ENCODE measurements at places on chromosomes 16 and 17.

DNA sequence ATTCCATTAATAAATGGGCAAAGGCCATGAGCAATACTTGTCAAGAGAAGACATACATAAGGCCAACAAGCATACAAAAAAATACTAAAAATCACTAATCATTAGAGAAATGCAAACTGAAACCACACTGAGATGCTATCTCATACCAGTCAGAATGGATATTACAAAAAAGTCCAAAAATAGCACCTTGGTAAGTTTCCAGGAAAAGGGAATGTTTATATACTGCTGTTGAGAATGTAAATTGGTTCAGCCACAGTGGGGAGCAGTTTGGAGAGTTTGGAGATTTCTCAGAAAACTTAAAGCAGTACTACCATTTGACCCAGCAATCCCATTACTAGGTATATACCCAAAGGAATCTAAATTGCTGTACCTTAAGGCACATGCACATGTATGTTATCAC, 467.7 kb downstream of the CDH11 start:
- DNase-seq: no peak

DNA sequence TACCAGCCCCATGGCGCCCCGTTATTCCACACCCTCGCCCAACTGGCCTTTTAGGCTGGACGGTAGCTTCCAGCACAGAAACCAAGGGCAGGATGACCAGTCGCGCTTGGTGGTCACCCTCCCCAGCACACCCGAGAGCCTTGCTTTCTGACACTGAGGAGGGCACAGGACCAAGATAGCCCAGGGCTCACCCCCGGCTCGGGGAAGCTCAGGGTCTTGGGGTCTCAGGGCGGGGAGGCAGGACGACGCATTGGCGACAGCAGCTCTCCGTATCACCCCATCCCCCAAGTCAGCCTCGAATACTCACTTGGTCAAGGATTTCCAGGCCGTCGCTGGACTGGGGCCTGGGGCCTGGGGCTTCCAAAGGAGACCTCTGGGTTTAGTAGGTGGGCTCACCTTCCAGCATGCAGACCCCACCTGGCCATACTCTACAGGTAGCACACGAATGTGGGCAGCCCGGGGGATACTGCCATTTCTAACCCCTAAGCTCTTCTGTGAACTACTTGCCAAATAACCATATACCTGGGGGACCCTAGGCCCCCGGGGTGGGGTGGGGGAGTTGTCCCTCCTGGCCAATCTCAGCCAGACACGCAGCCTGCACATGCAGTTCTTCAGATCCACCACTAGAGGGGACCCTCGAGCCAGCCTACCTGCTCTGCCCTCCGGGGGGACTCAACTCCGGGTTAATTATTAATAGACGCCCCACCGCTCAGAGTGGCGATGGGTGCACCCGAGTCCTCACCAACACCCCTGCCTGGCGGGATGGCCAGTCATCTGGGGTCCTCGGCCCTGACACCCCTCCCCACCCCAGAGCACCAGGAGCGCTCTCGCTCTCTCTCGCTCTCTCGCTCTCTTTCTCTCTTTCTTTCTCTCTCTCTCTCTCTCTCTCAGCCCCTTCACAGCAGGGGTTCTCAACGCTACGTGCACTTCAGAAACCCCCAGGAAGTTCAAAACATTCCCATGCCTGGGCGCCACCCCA, 30.0 kb downstream of the TBC1D16 start:
- peak; percentile 60 for DNase-seq

DNA sequence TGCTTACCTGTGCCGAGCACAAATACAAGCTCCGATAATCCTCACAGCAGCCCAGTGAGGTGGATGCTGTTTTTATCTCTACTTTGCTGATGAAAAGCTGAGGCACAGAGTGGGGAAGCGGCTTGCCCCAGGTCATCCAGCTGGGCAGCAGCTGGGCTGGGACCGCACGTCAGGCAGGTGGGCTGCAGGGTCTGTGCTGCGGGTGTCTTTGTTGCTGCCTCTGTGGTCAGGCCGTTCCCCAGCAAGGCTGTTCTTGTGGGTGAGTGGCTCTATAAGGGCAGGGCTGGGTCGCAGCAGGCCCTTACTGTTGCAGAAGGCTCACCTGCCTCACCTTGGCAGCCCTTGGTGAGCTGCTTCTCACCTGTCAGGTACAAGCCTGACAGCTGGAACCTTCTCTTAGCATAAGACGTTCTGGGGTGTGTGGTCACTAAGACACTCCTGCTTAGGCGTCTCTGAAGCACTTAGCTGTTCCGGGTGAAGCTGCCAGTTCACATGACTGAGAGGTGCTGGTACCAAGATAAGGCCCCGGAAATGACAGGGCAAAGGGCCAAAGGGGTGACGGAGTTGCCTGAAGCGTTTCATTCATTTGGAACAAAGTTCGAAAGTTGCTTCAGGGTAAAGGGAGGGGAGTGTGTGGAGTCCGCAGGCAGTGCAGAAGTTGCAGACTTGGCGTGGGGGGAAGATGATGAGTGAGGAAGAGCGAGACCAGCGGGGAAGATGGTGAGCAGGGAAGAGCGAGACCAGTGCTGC, 17.4 kb downstream of the IRF8 start:
- no peak for DNase-seq

GRCh38 chr16:87694441-87695125, 71.2 kb downstream of the KLHDC4 start:
- DNase-seq: no peak

DNA sequence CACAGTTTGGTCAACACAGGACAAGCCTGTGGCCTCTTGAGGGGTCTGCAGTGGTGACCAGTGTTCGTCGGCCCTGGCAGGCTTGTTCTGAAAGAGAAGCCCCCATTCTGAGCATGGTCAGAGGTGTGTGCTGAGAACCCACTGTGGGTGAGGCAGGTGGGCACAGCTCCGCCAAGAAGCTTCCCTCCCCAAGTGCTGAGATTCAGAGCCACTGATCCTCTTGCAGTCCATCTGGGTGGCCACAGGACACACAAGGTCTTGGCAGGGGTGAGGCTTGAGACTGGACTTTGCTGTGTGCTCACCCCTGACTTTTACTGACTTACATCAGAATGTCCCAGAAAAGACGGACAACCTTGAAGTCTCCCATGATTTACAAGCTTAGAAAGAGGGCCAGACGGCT, 18.7 kb downstream of the MPRIP start:
- no peak for DNase-seq

GRCh38 chr16:82703871-82704768, 77.4 kb downstream of the CDH13 start:
- DNase-seq: no peak

DNA sequence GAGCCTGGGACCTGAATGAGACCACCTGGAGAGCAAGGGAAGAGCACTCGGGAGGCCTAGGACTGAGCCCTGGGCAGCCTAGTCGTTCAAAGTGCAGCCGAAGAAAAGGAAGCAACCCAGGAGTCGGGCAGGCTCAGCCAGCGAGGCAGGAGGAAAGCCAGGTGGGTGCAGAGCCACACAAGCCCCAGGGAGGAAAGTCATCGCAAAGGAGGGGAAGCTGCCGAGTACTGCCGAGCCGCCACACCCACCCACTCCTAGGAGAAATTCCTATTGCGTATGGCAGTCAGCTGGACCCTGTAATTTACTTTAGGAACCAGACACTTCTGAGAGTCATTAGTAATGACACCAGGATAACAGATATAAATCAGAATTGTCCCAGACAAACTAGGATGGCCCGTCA, 187.6 kb downstream of the KATNIP start:
- DNase-seq: no peak

- no peak for DNase-seq
Measured at GRCh38 chr17:80573701-80574100, 29.1 kb downstream of the RPTOR start.

GRCh38 chr17:73137376-73137775, 27.4 kb upstream of the SSTR2 start:
- no peak for DNase-seq

DNA sequence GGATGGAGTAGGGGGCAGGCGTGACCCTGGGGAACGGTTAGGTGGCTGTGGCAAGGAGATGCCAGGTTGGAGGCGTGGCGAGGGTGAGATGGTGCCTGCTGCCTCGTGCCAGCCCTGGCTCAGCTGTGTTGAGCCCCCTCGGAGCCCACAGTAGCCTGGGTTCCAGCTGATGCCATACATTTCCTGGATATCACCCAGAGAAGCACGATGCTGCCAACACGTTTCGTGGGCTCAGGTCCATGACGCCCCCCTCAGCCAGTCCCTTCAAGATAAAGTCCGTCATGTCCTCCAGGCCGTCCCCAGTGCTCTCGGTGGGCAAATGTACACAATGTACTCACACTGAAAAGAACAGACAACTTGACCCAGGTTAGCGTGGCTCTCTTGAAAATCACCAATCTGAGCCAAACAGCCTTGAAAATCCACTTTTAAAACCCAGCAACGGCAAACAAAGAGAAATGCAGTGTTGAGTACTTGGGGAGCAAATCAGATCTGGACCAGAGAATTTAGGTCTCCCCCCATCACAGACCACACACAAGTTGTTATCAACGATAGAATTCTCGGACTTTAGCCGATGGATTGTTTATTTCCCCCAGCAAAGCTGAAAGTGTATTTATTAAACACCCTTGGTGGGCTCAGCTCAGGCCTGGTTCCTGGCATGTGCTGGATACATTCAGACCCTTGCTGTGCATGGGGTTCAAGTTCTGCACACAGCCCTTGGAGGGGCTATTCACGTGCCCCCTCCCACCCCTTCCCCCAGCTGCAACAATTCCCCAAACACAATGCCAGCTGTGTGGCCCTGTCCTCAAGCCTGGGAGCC, 102.8 kb upstream of the PLCG2 start:
- DNase-seq: no peak

DNA sequence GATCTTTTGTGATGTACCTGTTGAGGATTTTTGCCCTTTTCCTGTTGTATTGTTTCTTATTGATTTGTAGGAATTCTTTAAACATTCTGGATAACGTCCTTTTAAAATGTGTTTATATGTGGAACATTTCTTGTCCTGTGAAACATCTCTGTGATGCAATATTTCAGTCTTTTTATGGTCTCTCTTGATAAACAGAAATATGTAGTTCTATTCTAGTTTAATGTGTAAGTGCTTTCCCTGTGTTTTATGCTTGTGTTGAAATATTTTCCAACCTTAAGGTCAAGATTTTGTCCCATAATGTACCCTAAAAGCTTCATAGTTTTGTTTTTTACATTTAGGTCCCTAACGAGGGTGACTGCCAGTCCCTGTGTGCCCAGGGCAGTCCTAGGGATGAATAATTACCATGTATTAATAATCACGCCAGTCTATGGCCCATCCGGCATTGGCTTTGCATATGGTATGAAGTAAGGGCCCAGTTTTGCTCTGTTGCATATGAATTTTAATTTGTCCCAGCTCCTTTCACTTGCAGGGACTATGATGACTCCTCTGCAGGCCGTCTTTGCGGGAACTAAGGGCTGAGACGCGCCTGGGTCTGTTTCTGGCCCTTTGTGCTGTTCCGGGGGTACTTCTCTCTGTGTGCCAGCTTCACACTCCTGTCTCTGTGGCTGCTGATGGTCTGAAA, 44.2 kb downstream of the RPTOR start:
- no peak for DNase-seq

DNA sequence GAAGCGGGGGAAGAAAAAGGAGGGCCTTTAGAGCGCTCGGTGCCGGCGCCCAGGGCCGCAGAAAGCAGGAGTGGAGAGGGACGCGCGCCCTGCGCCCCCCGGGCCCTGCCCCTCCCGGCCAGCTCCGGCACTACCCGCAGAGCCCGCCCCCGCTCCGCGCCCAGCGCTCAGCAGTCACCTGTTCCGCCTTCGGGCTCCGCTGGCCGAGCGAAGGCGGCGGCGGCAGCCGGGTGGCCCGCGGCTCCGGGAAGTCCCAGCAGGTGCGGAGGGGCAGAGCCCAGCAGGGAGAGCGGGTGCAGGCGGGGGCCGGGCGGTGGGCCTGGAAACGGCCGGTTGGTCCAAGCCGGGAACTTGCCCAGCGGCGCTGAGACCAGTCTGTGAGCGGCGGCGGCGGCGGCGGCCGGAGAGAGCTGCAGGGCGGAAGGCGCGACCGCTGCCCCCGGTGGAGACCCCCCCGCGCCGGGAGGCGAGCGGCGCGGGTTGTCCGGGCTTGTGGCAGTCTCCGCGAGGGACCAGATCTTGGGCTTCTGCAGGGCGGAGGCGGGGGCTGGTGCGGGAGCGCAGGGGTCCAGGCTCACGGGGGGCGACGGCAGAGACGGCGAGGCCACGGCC, 2.2 kb downstream of the IRX3 start:
- DNase-seq: no peak

- no peak for DNase-seq
Measured at GRCh38 chr16:57009643-57010170, 20.4 kb downstream of the NLRC5 start.

GRCh38 chr17:17812211-17813054, 24.4 kb downstream of the SREBF1 start:
- peak; percentile 62 for DNase-seq

DNA sequence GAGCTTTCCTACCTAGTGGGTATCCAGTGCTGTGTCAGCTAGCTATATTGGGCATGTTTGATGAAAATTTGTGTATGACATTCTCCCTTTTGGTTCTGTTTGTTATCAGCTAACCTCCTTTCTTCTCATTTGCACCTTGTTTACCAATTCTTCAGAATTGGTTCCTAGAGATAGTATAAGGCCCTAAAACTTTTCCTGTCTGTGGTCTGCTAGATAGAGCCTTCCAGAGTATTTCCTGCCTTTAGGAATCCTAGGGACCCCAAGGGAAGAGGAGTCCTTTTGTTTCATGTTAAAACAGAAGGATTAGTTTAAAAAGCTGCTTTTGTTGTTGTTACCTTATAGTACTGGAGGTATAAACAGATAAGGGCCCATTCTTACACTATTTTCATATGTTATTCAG, 11.5 kb downstream of the MAP3K3 start:
- DNase-seq: no peak

GRCh38 chr16:15961060-15961511, 11.7 kb downstream of the ABCC1 start:
- peak; percentile 77 for DNase-seq

GRCh38 chr16:85483424-85483823, 129.7 kb upstream of the GSE1 start:
- no peak for DNase-seq

DNA sequence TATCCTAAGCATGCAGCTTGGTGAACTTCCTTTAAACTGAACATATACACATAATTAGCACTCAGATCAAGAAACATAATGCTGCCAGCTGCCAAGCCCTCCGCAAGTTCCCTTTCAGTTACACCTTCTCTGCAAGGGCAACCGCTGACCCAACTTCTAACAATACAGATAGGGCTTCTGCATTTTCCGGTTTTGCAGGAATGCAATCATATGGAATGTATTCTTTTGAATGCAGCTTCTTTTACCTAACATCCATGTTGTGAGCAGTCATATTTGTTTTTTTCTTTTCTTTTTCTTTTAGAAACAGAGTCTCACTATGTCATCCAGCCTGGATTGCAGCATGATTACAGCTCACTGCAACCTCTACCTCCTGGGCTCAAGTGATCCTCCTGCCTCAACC, 110.7 kb downstream of the GSG1L start:
- no peak for DNase-seq

DNA sequence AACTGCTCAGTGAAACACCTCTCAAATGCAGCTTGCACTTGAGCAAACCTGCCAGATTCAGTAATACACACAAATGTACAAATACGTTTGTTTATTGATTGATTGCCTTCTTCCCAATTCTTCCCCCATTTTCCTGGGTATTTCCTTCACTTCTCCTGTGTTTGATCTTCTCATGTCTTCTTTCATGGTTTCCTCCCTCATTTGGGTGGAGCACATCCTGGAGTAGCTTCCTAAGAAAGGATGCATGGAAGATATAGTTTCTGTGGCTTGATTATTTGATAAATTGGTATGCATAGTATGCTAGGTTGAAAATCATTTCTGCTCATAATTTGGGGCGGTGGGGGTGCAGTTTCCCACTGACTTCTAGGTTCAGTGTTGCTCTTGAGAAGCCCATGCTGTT, 28.8 kb downstream of the JPH3 start:
- DNase-seq: no peak
